ENCODE measurements at places on chromosomes 7 and 10.
A peak's percentile ranks its signal among the peaks of the same experiment; 100 is the strongest.

DNA sequence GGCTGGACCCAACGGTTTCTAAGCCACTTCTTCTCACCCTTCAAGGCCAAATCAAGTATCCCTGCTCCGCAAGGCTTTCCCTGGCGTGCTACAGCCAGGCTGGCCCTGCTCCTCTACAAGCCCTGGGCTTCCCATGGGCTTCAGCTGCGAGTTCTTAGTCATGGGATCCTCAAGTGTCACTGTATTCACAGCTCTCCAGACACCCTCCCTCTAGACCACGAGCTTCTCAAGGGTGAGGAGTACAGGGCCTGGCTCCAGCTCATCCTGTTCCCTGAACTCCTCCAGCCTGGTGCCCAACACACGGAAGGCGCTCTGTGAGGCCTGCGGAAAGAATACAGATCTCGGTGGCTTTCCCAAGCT, 38.8 kb downstream of the FAM53B start:
- DNase-seq = no peak

DNA sequence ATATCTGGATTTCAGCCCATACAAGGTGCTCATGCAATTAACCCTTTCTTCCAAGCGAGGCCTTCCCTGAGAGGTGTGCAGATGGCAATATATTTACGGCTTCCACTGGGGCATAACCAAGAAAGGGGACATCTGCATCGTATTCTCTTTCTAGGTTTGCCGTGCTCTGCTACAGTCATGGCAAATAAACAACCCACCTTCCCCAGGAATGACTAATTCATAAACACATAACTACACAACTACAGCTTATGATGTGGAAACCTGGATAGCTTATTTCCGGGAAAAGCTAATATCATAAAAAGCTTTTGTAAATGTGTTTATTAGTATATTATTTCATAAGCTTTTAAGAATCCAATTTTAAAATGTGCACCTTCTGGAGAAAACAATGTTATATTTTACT, 120.0 kb downstream of the CAMK1D start:
- no peak for DNase-seq

- DNase-seq = no peak
Observed at GRCh38 chr10:114077815-114078219, 34.2 kb downstream of the ADRB1 start.

DNA sequence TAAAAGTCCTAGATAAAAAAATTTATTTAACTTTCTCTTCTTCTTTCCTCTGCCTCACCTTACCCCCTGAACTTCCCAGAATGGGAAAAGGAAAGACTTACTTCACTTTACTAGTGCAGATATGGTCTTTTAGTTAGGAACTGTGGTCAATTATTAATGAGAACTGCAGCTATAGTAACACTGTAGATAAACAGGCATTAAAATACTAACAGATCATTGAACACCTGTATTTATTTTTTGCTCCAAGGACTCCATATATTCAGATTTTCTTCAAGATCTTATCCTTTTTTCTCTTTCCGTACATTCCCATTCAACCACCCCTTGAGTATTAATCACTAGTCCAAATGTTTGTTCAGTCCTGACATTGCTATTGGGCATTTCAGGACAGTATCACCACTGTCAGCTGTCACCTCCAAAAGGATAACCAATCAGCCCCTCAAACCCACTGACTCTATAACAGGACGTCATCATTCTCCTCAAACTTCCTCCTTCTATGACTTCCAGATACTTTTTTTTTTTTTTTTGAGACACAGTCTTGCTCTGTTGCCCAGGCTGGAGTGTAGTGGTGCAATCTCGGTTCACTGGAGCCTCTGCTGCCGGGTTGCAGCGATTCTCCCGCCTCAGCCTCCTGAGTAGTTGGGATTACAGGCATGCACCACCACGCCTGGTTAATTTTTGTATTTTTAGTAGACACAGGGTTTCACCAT, 4.2 kb downstream of the CPVL start:
- DNase-seq = no peak

- peak; percentile 34 for DNase-seq
Observed at GRCh38 chr7:120857588-120858573, at the start of gene TSPAN12. TSPAN12 (minus strand) TSS chr7:120858144; CDS start chr7:120856763, 1,381 bp downstream.

GRCh38 chr10:71957546-71958275, 6.5 kb upstream of the CHST3 start:
- no peak for DNase-seq

DNA sequence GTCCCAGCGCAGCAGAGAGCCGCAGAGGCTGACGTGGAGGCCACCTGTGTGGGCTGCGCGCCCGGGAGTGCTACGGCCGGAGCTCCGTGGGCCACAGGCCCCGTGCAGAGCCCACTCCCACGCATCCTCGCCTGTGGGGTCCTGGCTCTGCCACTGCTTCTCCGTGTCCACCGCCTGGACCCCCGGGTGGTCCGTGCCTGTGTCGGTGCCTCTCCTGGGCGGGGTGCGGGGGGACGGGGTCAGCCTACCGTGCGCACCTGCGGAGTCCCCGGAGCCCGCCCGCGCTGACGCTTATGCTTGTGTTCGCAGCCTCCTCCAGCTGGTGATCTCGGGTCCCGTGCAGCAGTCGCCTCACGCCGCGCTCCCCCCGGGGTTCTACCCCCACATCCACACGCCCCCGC, 7.8 kb upstream of the ZNF853 start:
- DNase-seq = no peak
